CD4-positive, alpha-beta T cell treated with Interleukin-2 at 100 ng/mL for 4 hours (primary cell): ENCODE measurements at places on chromosomes 13 and 19.

DNA sequence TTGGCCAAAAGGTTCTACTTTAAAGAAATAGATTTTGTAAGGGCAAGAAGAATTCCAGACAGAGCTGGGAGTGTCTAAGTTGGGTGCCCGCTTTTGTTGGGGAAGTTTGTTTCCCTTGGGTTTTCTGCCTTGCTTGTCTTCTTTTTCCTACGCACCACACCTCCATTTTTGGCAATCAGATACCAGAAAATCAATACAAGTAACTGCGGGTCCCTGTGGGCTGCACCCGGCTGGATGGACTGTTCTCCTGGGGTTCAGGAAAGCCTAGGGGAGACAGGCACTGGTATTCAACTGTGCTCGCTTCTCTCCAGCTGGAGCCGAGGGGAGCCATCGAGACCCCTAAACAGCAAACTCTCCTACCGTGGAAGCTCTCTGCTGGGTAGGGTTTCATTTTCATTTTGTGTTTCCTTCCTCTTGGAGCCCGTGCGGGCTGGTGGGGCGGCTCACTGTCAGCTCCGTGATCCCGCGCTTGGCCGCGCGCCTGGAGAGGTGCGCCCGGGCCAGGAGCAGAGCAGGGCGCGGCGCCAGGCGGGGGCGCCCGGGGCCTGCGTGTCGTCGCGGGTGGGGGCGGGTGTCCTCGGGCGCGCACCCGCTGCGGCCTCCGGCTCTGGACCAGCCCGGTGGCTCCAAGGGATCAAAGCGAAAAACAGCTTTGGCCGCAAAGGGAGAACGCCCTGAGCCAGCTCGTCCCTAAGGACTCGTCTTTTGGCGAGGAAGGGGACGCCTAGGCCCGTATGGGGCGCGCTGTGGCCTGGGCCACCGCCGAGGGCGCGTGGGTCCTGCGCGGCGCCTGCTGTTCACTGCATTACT is 347.2 kb downstream of the ZNF536 start:
- DNase-seq: no peak

- DNase-seq: no peak
Observed at GRCh38 chr13:61950828-61951227, 535.2 kb upstream of the PCDH20 start.

- DNase-seq: no peak
Observed at GRCh38 chr19:17942181-17942580, 9.4 kb downstream of the CCDC124 start.

DNA sequence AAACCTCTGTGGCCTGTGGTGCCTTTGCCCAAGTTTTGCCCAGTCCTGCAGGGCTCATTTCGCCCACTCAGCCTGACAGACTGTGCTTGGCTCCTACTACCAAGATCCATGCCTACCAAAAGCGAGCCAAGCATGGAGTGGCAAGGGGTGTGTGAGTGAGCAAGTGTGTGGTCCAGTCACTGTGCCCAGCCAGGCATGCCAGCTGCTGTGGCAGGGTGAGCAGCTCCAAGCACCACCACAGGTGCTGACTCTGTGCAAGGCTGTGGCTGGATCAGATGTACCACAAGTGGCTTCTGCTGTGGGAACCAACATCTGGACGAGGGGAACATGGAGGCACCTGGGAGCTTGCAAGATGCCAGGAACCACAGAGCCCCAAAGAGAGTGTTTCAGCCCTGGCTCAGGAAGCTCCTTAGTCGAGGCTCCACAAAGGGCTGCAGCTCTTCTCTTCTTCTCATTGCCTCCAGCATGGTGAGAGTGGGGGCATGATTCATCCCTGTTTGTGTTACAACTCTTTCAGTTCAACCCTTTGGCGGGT is 1564.2 kb upstream of the MIR17HG start:
- DNase-seq: no peak

DNA sequence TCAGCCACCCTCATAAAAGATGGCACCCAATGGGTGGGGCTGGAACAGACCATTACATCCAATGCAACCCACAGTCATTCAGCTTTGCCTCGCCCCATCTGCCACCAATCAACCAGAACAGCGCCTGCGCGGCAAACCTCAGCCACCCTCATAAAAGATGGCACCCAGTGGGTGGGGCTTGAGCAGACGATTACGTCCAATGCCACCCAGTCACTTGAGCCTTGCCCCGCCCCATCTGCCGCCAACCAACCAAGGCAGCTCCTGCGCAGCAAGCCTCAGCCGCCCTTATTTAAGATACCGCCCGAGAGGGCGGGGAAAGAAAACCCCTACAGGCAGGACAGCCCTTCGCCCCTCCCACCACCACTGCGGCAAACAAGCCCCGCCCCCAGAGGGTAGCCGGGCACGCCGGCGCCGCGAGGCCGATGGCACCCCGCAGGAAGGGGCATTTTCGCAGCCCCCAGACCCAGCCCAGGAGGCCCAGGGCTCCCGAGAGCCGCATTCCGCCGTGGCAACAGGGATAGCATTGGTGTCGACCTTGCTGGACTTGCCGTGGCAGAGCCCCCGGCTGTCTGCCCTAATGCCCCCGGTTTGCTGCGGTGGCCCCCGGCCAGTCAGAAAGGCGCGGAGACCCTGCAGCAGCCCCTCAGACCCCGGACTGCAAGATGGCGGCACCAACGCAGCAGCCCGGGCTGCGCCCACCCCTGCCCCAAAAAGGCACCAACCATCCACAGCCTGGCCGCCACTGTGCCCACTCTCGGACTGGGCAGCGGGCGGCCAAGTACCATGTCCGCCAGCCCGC is 675 bp downstream of the PEG3 start:
- DNase-seq: no peak

GRCh38 chr19:56138069-56138468 is 3.0 kb upstream of the ZNF444 start:
- DNase-seq: no peak

DNA sequence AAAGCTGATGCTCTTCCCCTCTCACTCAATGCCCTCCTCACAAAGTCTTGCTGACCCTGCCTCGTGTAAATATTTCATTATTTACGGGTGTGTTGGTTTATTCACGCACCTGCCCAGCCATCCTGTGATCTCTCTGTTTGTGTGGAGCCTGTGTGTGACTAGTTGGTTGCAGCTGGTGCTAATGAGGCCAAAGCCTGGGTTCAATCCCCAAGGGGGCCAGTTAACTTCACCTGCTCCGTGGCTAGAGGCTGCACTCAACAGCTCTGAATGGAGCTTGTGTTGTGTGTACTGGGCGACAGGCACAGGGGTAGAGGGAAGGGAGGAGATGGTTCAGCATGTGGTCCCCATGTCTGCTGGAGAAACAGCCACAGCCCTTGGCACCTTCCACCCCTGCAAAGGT is 109.5 kb downstream of the DNAJC15 start:
- DNase-seq: no peak

- no peak for DNase-seq
Observed at GRCh38 chr13:113920606-113921286, 53.1 kb downstream of the C13orf46 start.

- no peak for DNase-seq
Observed at GRCh38 chr19:2421581-2422306, 5.6 kb downstream of the TIMM13 start.

DNA sequence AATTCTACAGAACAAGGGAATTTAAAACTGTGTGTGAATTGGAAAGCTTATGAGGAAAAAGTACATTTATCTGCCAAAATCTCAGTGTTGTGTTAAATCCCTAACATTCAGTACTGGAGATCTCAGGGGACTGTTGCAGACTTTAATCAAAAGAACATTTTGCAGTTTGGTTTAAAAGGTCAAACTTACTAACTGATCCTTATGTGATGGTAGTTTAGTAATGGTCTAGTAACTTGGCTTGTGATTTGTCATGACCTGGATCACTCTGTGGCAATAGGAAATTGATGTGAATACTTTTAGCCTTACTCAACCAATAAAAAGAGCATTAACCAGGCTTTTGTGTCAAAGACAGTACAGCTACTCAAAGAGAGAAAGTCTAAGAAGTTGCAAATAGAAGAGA is 862.1 kb upstream of the MIR17HG start:
- no peak for DNase-seq

DNA sequence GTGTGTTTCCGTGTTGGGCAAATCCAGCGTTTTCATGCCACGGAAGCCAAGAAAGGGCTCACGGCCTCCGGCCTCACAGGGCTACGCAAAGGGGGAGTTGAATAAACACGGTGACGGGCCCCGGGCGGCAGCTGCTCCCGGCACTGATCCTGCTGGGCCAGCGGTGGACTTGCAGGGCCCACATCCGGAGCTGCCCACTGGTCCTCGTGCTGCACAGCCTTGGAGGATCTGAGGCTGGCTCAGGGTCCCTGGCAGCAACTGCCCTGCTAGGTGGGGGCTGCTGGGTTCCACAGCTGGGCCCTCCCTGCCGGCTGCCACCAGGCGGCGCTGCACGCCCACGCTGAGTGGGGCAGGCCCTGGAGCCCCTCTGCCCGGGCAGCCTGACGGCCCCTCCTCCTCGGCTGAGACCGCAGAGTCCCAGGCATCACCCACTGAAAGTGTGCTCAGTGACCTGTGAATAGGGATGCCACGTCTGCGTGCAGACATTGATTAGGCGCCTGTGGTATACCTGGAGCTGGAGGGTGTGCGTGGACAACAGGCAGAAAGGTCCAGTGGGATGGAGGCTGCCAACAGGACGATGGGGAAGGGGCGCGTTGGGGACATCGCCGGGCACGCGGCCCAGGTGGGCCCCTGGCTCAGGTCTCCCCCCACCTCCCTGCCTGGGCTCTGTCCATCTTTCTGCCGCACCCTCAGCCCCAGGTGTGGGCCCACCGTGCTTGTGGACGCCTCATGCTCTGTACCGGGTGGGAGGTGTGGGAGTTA is 5.3 kb upstream of the HCN2 start:
- DNase-seq: peak; percentile 60
